Activated CD4-positive, alpha-beta T cell treated with anti-CD3 and anti-CD28 coated beads, Interleukin-2, Interleukin-4, amounts not matched to agents 100 ng/mL and 50 ng/mL, durations not matched to agents 16 hours and 8 hours (primary cell): ENCODE measurements at places on chromosomes 2 and 18.
A peak's percentile ranks its signal among the peaks of the same experiment; 100 is the strongest.

DNA sequence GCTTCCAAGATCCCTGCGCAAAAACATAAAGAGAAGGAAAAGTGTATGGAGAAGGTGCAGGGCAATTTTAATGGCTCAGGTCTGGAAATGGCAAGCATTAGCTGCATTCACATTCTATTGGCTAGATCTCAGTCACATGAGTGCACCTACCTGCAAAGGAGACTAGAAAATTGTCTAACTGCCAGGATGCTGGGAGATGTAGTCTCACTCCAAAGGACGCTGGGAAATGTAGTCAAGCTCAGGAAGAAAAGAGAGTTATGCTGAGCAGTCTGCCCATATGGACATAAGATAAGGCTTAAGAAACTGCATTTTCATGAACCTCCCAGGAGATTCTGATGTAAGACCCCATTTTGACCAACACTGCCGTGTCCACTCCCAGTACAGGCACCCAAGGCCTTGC, 9.5 kb upstream of the KLHL29 start:
- peak; percentile 10 for DNase-seq

DNA sequence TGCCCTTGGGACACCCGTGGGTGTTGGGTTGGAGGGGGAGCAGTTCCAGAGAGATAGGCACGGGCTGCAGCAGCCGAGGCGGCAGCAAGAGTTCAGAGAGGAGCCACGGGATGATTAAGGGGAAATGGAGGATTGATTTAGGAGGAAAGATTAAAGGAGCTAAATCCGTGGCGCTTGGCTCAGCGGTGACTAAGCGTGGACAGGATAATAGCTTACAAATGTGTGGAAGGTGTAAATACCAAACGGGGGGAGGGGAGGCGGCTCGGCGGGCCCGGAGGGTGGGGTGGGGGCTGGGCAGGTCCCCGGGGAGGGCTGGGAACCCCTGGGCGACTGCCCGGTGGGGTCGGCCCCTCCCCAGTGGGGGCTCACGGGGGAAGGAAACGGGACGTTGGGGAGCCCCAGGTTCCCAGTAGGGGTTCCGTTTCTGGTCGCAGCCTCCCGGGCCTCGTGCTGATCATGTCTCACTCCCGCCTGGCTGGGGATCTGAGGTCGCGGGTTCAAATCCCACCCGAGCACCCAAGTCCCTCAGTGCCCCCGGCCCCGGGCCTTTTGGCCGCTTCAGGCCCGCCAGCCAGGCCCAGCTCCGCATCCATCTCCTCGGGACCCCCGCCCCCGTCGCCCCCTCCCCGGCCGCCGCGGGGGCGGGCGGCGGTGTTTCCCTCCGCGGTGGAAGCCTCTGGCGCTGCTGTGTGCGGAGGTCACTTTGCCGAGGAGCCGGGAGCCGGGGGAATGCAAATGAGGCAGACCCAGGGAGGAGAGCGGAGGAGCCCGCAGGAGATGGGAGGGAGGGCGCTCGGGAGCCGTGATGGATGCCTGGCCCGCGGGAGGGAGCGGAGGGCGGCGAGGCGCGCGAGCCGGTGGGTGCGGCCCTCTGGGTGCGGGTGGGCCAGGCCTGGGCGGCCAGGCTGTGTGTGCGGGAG, 8.1 kb downstream of the ASIC4 start:
- no peak for DNase-seq

DNA sequence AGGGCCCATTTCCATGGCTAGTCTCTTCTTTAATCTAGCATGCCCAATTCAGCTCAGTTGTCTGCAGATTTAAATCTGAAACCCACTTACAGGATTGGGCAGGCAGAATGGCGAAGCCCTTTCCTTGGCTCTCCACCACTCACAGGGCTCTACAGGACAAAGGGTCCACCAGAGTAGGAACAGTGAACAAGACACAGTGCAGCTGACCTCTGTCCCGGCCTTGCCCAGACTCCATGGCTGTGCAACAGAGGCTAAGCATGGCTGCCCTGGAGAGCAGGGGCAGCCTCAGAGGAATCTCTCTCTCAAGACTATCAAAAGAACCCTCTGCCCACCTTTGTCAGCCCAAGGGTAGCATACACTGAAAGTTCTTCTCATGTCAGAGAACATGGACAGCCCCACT, 9.7 kb upstream of the ATP6V1B1 start:
- no peak for DNase-seq

- DNase-seq, result no peak
These were observed 145.1 kb upstream of the CDH19 start for GRCh38 chr18:66749030-66749429.

DNA sequence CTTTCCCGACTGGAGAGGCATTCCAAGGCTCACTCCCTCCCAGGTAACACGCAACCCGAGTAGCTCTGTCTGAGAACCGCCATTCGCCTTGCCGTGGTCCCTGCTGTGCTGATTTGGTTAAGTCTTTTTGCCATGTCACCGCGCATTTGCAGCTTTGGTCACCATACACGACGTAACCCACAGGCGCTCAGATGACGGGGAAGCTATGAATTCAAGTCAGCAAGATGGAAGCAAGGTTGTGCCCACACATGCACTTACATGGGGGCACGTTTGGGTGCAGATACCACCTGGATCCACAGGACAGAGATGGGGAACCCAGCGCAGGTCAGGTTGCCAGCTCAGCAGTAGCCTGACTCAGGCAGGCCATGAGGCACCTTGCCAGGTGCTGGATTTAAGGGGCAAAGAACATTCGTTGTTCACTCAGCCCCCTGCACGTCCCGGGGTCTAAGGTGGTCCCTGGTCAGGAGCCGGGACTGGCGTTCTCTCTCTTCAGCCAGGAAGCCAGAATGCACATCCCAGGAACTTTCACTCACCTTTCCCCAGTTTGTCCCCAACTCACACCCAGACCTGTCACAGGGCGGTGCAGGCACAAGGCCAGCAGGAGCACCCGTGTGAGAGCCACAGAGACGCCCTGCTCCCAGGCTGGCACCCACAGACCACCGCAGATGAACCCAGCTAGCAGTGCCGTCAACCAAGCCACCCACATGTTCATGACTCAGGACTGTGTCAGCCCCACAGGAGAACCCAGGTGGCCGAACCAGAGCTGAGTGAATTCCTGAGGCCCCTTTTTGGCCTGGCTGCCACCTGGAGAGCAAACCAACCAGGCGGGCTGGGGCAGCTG, 19.9 kb downstream of the SNED1 start:
- DNase-seq, result no peak

- DNase-seq, result no peak
These were observed 22.2 kb upstream of the FAM228A start for GRCh38 chr2:24152413-24153197.

- DNase-seq, result no peak
These were observed 435.3 kb downstream of the TGIF1 start for GRCh38 chr18:3885209-3885792.

GRCh38 chr2:128445523-128445900, 126.8 kb upstream of the HS6ST1 start:
- no peak for DNase-seq

DNA sequence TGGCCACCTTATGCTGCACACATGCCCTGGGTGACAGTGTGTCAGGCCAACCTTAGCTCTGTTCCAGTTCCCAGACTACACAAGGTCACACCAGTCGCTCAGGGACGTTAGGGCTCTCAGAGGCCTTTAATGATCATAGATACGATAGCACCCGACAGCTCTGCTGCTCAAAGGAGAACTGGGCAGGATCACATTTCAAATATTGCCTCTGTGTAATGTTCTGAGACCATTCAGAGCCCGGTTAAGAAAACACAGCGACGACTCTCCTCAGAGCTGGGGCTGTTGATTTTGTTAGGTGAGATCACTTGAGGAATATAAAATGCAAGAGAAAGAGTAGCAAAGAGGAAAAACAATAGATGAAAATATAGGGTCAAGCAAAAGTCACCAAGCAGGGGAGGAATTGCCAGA, 166.6 kb upstream of the TANK start:
- no peak for DNase-seq
